ENCODE measurements at places on chromosomes 12 and 14. TPM values are rescaled to one million over a fixed set of nuclear protein-coding genes. Genes with fewer than 3 reads are reported as not detected.

CEBPE gene
- not detected for total RNA-seq

ERP27 gene
- total RNA-seq = not detected

CD163 gene
- total RNA-seq = not detected

ANKRD33 gene
- not detected for total RNA-seq

CRIP2 gene
- total RNA-seq = 172 TPM

GAPDH gene
- total RNA-seq = 8,736 TPM

TSPAN11 gene
- not detected for total RNA-seq

BDKRB1 gene
- total RNA-seq = 0.86 TPM

FZD10 gene
- total RNA-seq = not detected

FGF6 gene
- total RNA-seq = not detected

HIP1R gene
- total RNA-seq = 19.8 TPM

WSCD2 gene
- not detected for total RNA-seq

GLI1 gene
- total RNA-seq = 7.3 TPM

OS9 gene
- total RNA-seq = 116 TPM

EXOC3L4 gene
- 1.0 TPM for total RNA-seq

RAD9B gene
- total RNA-seq = 0.13 TPM

IL26 gene
- not detected for total RNA-seq

SLC39A2 gene
- not detected for total RNA-seq

RNASE9 gene
- not detected for total RNA-seq

AGAP2 gene
- total RNA-seq = 0.34 TPM

TSPAN19 gene
- total RNA-seq = not detected

RNF212B gene
- not detected for total RNA-seq

TOMM20L gene
- total RNA-seq = not detected

CABP1 gene
- total RNA-seq = 0.22 TPM

SERPINA10 gene
- not detected for total RNA-seq

EML1 gene
- 45.4 TPM for total RNA-seq

KRT2 gene
- not detected for total RNA-seq

CIDEB gene
- total RNA-seq = 0.12 TPM

SLC25A47 gene
- total RNA-seq = not detected

SMCO3 gene
- total RNA-seq = not detected

EML5 gene
- 0.45 TPM for total RNA-seq

ASCL1 gene
- total RNA-seq = not detected

CLEC14A gene
- total RNA-seq = not detected

AKAP3 gene
- 1.2 TPM for total RNA-seq

PIWIL1 gene
- total RNA-seq = not detected

LHX5 gene
- not detected for total RNA-seq

KIF26A gene
- total RNA-seq = 4.2 TPM

CCDC197 gene
- not detected for total RNA-seq

TAS2R8 gene
- not detected for total RNA-seq

SCNN1A gene
- 21.8 TPM for total RNA-seq

SLCO1C1 gene
- not detected for total RNA-seq

CCDC184 gene
- total RNA-seq = 3.6 TPM

P3H3 gene
- 23.1 TPM for total RNA-seq

MYH6 gene
- 0.02 TPM for total RNA-seq

KCNC2 gene
- total RNA-seq = not detected

OASL gene
- total RNA-seq = 4.1 TPM

SYNE2 gene
- total RNA-seq = 9.1 TPM

ADAMTS20 gene
- not detected for total RNA-seq

TAS2R7 gene
- not detected for total RNA-seq

FSCB gene
- not detected for total RNA-seq

SLC25A21 gene
- total RNA-seq = 2.3 TPM

CLEC4E gene
- 0.26 TPM for total RNA-seq

FITM1 gene
- not detected for total RNA-seq
